ENCODE measurements at places on chromosomes 5 and 9. TPM values are rescaled to one million over a fixed set of nuclear protein-coding genes. Genes with fewer than 3 reads are reported as not detected.

The C5orf52 gene
- not detected for polyA plus RNA-seq

The DRD1 gene
- polyA plus RNA-seq = not detected

The C9orf50 gene
- 0.30 TPM for polyA plus RNA-seq

The CCL28 gene
- 4.2 TPM for polyA plus RNA-seq

The GMCL2 gene
- polyA plus RNA-seq = not detected

The ITGA1 gene
- 60.0 TPM for polyA plus RNA-seq

The CATSPER3 gene
- 1.7 TPM for polyA plus RNA-seq

The ANKRD31 gene
- 0.86 TPM for polyA plus RNA-seq
